Nephron progenitor cell (in vitro differentiated cells): ENCODE measurements at places on chromosomes 6 and 20.

- DNase-seq = no peak
Observed at GRCh38 chr20:51500311-51500710, 42.2 kb downstream of the NFATC2 start.

GRCh38 chr6:44629636-44630035, 242.1 kb downstream of the CDC5L start:
- DNase-seq = no peak

DNA sequence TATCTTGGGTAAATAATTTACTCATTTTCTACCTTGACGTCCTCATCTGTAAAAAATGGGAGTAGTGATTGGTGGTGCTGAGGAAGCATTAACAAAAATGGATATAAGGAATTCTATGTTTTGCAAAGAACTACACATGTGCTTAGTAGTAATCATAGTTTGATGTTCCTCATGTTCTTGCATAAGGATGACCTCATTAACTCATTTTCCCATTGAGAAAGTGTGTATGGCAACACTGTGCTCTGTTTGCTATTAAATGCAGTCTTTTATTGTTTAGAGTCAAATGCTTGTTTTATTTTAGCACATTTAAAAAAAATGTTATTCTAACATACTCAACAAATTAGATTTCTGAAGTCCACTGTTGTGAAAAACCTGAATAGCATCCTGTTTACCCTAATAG, 211.2 kb upstream of the RSPO3 start:
- no peak for DNase-seq

GRCh38 chr6:74115674-74116073, 419.7 kb downstream of the CD109 start:
- DNase-seq = no peak

DNA sequence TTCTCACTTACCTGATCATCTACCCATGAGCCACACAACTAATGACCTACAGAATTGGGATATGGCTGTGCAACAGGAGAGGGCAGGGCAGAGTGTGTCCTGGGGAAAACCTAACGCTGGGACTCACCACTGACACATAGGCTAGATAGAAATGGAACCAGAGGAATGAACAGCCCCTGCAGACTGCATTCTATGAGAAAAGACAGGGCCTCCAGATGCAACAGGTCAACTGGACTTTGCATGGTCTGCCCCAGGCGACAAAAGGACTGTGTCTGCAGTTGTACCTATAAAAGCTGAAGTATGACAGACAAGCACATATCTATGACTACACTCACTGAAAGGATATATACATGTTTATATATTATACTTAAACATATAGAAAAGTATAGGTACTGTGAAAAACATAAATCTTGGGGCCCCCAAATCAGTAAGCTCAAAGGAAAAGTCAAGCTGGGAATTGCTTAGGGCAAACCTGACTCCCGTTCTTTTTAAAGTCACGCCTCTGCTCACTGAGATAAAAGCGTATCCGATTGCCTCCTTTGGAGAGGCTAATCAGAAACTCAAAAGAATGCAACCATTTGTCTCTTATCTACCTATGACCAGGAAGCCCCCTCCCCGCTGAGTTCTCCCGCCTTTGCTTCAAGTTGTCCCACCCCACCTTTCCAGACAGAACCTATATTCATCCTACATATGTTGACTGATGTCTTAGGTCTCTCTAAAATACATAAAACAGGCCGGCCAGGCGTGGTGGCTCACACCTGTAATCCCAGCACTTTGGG, 68.5 kb downstream of the EPB41L2 start:
- no peak for DNase-seq

- DNase-seq = no peak
Observed at GRCh38 chr6:3230256-3230882, 2.9 kb upstream of the TUBB2B start.

- no peak for DNase-seq
Observed at GRCh38 chr20:57325632-57326356, 3.8 kb upstream of the SPO11 start.

DNA sequence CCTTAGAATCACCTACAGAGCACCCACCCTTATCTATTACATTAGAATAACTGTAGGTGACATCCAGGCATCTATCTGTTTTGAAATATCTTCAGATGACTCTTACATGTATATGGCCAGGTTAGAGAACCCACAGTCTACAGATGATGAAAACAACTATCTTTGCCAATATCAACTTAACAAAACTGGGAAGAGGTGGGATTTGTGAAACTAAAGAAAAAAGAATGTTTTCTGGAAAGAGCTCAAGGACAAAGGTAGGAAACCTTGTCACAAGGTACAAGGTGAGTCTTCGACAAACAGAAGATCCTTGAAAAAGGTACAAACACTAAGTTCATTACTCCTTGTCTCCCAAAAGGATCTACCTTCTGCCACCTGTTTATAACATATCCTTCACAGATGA, 47.0 kb upstream of the DST start:
- DNase-seq = no peak

DNA sequence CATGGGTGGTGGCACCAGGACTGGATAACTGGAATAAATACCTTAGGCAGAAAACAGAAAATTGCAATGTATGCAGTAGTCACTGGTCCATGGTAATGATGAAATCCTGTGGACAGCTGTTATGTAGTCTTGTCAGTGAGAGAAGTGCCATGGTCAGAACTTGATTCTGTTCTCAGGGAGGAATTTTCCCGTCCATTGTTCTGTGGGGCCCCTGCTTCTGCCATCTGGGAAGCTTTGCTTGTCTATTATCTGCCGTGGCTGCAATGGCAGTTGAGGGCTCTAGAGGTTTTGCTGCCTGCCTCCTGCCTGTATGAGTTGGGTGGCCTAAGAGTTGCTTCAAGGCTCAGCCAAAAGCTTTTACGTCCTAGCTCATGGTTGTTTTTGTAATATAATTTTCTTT, 126.8 kb upstream of the SLC35B3 start:
- DNase-seq = no peak

DNA sequence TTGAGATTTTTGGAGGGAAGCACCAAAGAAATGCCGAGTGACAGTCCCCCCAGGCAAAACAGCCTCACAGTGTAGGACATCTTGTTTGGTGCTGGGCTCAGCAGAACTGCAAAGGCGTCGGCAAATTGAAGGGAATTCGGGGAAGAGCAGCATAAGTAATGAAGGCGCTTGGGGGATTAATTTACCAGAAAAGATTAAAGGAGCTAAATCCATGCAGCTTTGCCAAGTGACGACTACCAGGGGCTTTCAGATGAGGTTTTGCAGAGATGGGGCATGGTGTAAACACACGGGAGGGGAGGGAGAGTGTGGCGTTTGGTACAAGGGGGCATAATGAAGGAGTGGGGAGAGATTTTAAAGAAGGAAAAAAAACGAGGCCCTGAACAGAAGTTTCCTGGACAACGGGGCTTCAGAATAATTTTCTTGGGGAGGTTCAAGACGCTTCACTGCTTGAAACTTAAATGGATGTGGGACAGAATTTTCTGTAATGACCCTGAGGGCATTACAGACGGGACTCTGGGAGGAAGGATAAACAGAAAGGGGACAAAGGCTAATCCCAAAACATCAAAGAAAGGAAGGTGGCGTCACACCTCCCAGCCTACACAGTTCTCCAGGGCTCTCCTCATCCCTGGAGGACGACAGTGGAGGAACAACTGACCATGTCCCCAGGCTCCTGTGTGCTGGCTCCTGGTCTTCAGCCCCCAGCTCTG, 45.4 kb upstream of the CDH22 start:
- no peak for DNase-seq

- no peak for DNase-seq
Observed at GRCh38 chr6:110538416-110539160, 62.2 kb upstream of the SLC22A16 start.

- no peak for DNase-seq
Observed at GRCh38 chr6:150140236-150140969, 2.4 kb upstream of the PPP1R14C start.

DNA sequence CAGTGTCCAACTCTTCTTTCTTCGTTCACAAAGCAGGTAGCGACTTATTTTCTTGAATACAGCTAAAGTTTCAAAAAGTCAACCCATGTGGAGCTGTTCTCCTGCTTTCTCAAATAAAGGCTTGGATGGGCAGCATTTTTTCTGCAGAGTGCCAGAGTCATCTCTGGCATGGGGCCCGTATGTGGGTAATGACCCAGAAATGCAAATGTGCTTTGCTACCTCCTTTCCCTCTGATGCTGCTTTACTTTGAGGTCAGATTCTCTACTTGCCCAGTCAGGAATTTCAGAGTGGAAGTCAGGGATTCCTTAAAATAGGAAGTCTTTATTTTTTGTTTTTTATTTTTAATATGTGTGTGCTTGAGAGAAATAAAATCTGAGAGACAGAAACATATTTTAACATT, 4.9 kb downstream of the NKAIN2 start:
- DNase-seq = no peak

- DNase-seq = no peak
Observed at GRCh38 chr20:49445176-49445575, 37.3 kb downstream of the KCNB1 start.

DNA sequence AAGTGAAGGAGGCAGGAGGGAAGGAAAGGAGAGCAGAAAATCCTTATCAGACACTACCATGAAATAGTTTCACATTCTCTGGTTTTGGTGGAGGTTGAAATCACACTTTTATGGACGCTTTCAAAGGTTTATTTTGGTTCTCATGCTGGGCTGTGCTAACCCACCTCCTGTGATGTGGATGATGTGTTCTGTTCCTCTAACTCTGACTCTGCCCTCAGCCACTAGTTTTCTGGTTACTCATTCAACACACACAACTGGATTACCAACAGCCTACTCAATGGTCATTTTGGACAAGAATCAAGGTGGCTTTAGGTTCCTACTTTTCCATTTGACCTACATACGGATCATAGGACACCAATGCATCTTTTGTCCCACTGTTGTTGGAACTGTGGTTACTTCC, 522.1 kb upstream of the BTBD3 start:
- DNase-seq = no peak

DNA sequence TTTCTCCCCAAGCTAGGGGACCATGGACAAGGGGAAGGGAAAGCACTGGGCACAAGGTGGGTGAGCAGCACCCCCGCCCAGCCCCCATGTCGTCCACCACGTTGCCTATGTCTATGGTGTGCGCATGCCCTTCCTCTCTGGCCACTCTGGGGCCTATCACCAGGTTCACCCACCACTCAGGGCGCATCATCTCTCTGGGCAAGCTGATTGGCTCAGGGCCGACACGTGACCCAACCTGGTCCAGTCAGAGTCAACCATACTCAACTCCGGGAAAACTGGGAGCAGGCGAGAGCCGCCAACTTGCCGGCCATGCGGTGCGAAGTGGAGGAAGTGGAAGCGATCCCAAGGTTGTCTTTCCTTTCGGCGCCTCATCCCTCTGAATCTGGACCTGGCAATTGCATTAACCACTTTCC, 25.9 kb downstream of the ACSS1 start:
- DNase-seq = no peak

GRCh38 chr20:63404129-63405085, 43.3 kb upstream of the CHRNA4 start:
- DNase-seq = no peak

DNA sequence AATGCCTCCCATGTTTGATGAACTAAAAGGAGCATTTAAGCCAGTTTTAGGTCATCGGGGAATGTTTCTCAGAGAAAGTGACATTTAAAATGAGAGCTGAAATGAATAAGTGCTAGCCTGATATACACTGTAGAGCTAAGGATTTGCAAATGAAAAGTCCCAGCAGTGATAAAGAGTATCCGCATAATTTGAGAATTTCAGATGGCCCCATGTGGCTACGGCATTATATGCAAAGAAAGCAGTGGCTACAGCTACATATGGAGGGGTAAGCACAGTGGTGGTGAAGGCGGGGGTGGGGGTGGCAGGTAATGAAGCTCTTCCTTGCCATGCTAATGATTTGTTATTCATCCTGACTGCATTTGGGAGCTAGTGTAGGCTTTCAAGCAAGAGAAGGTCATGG, 371.3 kb downstream of the ARHGAP18 start:
- DNase-seq = no peak

DNA sequence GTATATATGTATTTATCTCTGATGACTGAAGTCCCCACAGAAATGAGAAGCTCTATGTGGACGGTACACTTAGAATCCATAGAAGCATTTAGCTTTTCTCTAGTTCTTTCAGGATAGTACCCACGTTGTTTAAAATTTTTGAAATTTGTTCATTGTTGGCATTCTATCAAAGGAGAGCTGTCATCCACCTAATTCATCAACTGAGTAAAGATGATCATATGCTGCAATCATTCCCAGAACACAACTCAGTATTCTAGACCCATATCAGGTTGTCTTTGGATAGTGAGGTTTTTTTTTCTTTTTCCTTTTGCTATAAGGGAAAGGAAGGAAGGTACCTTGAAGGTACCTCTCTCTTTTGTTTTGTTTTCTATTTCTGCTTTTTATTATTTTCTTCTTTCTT, 9.3 kb downstream of the SERAC1 start:
- DNase-seq = no peak

GRCh38 chr20:47453167-47453782, 48.4 kb upstream of the NCOA3 start:
- no peak for DNase-seq

- no peak for DNase-seq
Observed at GRCh38 chr6:140478631-140479030, 1104.2 kb upstream of the CITED2 start.

DNA sequence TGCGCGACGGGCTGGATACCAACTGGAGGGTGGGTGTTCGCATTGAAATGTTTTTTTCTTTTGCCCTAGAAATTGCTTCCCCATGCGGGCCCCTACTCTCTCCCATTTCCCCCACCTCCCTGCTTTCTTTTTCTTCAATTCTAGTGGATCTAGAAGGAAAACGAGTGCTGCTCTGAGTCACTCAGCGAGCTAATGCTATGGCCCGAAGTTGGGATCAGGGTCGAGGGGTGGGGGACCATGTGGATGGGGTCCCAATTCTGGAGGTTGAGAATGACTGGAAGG, 71.5 kb downstream of the SOX4 start:
- no peak for DNase-seq

- no peak for DNase-seq
Observed at GRCh38 chr20:34582911-34583310, 24.4 kb downstream of the MAP1LC3A start.

DNA sequence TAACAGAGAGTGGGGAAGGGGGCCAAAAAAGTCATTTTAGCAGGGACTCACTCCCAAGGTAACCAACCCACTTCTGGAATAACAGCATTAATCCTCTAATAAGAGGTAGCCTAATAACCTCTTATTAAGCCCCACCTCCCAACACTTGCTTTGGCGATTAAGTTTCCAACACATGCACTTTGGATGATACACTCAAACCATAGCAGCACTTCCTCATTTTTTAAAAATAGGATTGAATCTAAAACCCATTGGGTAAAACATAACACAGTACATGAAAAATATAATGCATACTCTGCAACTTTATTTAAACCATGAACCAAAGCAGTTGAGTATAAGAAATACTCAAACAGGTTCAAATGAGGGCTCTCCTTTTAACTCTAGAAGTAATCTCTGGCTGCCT, 318.3 kb downstream of the HACE1 start:
- DNase-seq = no peak

- no peak for DNase-seq
Observed at GRCh38 chr6:15325540-15325955, 79.7 kb downstream of the JARID2 start.

GRCh38 chr20:44850272-44850671, 35.2 kb upstream of the YWHAB start:
- DNase-seq = no peak
